Left colon (tissue), 2 donors: ENCODE measurements at places on chromosomes 2 and 18. TPM values are rescaled to one million over a fixed set of nuclear protein-coding genes. Genes with fewer than 3 reads are reported as not detected.

DNA sequence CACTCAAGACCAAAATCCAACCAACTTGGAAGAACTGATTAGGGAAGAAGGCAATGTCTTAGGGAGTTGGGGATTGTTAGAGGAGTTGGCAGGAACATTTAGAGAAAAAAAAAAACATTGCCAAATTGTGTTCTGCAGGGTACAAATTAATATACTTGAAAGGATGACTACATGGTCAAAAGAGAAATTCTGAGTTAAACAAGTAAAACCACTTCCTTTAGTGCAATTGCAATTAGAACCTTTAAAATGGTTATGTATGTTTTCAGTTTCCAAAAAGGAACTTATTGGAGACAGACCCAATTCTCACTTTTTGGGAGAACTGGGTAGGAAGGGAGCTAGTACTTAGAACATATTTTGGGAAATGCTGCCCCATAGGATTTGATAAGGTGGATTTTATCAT is 137.9 kb downstream of the GPD2 start:
- DNase-seq = no peak

DNA sequence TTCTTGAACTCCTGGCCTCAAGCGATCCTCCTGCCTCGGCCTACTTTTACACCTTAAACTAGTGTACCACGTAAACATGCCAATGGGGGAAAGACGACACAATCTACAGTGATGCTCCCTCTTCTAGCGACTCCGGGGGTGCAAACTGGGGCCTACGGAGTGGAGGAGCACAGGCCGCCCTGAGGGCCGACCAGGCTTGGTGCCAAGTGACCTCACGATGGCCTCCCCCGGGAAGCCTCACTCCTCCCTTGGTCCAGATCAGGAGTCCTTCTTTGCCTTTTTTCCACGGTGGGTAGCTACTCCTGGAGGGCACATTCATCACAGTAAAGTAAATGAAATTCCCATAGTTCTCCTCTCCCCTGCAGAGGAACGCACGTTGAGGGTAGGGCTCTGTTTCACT is 73.5 kb downstream of the HNRNPLL start:
- no peak for DNase-seq

- no peak for DNase-seq
Measured at GRCh38 chr2:10680957-10681356, 8.8 kb downstream of the NOL10 start.

DNA sequence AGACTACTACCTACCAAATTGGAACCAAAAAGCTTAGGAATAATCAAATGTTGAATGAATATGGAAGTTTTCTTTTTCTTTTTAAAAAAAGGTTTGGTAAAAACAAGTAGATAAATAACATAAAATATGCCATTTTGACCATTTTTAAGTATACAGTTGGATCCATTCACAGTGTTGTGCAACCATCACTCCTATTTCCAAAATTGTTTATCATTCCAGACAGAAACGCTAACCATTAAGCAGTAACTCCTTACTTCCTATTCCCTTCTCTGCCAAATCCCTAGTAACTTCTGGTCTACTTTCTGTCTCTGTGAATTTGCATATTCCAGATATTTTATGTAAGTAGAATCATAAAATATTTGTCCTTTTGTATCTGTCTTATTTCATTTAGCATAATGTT is 39.8 kb downstream of the CD302 start:
- no peak for DNase-seq

DNA sequence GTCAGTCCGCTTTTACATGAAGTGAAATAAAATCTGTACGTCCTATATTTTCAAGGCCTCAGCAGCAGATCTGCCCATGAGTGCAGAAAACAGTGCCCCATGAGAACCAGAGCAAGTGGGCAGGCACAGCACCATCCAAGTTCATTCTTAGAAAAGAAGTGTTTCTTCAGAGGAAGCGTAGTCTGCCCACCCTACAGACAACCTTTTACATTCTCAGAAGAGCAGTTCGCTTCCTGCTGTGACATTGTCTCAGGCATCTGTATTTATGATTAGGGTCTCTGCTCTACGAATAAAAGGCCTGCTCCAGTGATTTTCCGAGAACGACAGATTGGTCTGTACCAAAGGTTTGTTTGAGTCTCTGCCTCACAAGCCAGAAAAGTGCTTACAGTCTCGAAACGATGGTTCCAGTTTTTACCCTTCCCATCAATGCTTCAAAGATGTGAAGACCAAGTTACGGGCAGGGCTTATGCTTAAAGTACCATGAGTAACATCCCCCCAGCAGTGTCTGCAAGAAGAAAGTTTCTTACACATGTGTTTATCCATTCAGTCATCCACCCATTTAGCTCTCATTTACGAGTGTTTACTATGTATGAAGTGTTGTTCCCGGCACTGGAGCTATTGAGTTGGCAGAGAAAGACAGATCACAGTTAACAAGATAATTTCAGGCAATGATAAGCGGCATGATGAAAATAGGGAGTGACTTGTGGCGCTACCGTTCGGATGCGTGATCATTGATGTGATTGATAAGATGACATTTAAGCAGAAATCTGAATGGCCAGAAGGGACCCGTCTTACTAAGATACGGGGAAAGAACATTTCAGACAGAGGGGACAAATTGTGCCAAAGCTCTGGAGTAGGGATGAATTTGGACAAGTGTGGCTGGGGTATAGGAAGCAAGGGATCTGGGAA is 31.4 kb upstream of the CTLA4 start:
- DNase-seq = no peak

- peak; percentile 66 for DNase-seq
Measured at GRCh38 chr2:201116959-201117734, 1.2 kb downstream of the CFLAR start.

GRCh38 chr2:138058427-138058826 is 94.2 kb downstream of the HNMT start:
- no peak for DNase-seq

- DNase-seq = no peak
Measured at GRCh38 chr2:238502088-238502810, 75.5 kb downstream of the ASB1 start.

DNA sequence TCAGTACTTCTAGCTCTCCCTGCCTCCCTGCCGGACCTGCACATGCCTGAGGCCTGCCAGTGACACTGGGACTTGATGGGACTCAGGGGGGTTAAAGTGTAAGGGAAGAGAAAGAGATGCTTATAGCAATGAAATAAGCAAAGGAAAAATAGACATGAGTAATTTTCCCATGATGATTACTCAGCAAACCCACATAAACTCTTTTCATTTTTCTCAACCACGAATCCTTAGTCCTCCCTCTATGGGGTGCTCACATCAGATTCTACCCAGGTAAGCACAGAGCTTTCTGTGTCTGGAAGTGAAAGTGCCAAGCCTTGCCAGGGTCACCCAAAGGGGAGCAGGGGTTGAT is 44.8 kb upstream of the ANKRD62 start:
- no peak for DNase-seq

GRCh38 chr18:70288851-70289328 is at the start of gene SOCS6:
TSS of gene SOCS6 (plus strand) at chr18:70289045. CDS start at chr18:70324669, 35,624 bp downstream.
- peak; percentile 56 for DNase-seq

DNA sequence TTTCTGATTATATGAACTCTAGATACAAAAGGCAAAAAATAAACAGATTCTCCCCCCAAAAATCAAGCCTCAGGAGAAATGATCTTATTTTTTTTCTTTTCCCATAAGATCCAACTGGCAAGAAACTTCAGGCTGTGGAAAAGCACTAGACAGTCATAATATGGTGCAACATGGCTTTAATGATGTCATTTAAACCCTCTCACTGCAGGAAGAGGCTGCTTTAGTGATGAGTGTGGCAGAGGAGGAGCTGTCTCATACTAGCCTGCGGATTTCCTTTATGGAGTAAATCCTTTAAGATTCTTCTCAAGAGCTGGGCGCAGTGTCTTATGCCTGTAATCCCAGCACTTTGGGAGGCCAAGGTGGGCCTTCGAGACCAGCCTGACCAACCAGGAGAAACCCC is 83.3 kb upstream of the CD28 start:
- DNase-seq = no peak

DNA sequence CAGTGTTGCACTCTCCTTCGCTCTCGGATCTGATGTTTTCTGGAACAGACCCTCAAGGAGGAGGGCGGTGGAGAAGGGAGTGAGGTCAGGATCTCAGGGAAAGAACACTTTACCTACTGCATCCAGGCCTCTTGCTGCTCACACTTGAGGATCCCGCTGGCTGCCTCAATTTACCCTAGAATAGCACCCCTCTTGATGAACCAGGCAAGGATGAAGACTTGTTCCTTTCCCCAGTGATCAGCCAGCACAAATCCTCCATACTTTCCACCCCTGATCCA is 14.2 kb downstream of the WNT10A start:
- no peak for DNase-seq

GRCh38 chr18:49030138-49030537 is 79.4 kb upstream of the SMAD7 start:
- no peak for DNase-seq

GRCh38 chr18:50194631-50195532 is at the start of gene MYO5B:
TSS of gene MYO5B (minus strand) at chr18:50195147. CDS start at chr18:50194793, 354 bp downstream.
- DNase-seq = peak; percentile 89

- DNase-seq = no peak
Measured at GRCh38 chr2:16186661-16187481, 246.5 kb downstream of the MYCN start.

DNA sequence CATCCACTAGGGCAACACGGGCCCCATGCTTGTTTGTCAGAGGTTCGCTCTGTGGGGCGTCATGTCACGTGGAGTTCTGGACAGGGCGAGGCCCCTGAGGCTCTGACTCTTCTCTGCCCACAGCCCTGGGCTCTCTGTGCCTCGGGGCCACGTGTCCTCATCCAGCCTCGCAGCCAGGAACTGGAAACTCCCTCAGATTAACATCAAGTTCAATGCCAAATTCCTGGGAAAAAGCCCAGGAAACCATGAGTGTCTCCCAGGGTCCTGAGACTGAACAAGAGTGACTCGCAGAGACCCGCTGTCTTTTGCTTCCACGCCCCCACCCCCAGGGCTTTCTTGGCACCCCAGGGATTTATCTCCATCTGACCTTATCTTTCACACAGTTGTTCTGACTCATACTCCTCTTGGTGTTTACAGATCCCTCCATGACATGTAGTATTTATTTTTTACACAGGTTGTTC is 174.0 kb upstream of the PIEZO2 start:
- DNase-seq = no peak

DNA sequence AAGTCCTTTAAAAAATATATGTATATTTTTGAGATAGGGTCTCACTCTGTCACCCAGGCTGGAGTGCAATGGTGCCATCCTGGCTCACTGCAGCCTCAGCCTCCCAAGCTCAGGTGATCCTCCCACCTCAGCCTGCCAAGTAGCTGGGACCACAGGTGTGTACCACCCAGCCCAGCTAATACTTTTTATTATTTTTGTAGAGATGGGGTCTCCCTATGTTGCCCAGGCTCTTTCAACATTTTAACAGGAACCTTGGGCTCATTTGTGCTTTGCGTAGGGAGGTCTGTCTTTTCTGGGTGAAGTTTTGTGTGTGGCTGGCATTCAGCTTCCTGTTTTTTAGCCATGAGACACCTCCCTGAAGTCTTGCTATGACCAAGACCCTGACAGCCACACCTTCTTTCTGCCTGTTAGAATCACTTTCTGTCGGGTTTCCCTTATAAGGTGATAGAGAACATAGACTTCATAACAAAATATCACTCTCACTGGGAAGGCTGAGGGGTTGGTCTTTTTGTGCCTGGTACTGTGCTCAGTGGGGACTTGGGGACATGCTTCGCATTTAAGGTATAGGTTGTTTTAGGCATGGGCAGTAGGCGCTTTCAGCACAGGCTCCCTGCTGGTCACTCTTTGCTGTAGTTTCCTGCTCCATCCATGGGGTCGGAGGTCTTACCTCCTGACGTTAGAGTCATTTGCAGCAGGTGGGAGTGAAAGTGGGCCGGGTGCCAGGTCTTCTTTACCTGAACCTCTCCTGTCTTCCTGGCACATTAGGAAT is 3.4 kb downstream of the RAB31 start:
- DNase-seq = no peak

GRCh38 chr2:226275215-226275614 is 524.4 kb downstream of the IRS1 start:
- DNase-seq = no peak

- DNase-seq = no peak
Measured at GRCh38 chr18:25043104-25043503, 308.9 kb downstream of the ZNF521 start.

GRCh38 chr2:136016836-136017235 is 31.4 kb upstream of the DARS1 start:
- no peak for DNase-seq

- peak; percentile 26 for DNase-seq
Measured at GRCh38 chr2:186848873-186849578, at the start of gene ZSWIM2. TSS of gene ZSWIM2 (minus strand) at chr2:186849170. CDS start at chr2:186849130, 40 bp downstream.

DNA sequence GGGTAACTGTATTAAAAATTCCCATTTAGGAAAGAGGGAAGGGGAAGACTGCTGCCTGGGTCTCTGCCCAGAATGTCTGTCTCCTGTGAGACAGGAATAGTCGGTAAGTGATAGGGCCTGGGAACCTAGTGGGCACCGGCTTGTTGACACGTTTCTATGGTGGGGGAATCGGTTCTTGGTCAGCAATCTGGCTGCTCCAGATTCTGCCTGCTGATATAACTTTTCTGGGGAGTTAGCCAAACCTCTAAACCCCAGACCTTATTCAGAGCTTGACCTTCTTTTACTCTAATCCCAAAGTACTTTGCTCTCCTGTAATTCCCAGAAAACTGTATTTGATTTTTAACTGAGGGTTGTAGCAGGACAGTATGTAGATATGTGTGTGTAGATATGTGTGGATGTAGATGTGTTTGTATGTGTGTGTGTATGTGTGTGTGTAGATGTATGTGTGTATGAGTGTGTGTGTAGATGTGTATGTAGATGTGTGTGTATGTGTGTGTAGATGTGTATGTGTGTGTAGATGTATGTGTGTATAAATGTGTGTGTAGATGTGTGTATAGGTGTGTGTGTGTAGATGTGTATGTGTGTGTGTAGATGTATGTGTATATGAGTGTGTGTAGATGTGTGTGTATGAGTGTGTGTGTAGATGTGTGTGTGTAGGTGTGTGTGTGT is 61.8 kb upstream of the TXNDC2 start:
- no peak for DNase-seq

DNA sequence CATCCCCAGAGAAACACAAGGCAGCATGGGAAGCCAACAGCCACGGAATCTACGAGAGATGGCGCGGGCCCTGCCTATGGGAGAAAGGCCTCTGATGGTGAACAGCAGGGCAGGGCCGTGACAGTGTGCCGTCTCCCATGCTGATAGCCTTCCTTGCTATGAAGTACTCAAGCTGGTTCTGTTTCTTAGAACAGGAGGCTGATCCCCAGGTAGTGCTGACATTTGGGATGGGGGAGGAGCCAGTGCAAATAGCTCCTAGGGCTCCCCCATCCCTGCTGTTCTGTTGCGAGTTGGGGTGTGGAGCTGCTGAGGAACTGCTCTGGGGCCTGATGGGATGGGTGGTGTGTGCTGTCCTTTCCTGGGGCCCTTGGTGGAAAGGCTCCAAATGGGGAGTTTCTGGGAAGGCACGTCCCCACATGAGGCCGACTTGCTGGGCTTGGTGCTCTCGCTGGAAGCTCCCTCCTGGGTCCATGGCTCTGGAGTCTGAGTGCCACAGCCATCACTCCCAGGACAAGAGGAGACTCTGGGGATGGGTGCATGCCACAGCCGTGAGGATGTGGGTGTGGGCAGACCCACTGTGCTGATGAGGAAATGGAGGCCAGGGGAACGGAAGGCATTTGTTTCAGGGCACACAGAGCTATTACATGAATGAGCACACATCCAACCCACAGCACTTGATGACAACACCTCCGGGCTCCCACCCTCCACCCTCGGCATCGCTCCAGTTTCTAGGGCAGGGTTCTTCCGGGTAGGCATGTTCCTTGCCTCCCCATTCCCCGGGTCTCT is 246.8 kb downstream of the HDAC4 start:
- DNase-seq = peak; percentile 2

Gene SLC4A3
- 1.2 TPM for total RNA-seq

Gene ARHGAP25
- total RNA-seq = 3.7 TPM

Gene IGFBP2
- 143 TPM for total RNA-seq

Gene DCC
- total RNA-seq = 0.34 TPM

Gene LIMS3
- 1.3 TPM for total RNA-seq

Gene HJURP
- 6.3 TPM for total RNA-seq

Gene ATP8B1
- total RNA-seq = 248 TPM

Gene KATNAL2
- total RNA-seq = 3.7 TPM

Gene SKA1
- total RNA-seq = 1.0 TPM
